ENCODE measurements at places on chromosomes 4 and X. TPM values are rescaled to one million over a fixed set of nuclear protein-coding genes. Genes with fewer than 3 reads are reported as not detected.

GRCh38 chrX:151771726-151772125 is 37.2 kb downstream of the CNGA2 start:
- DNase-seq, result no peak

- no peak for DNase-seq
Observed at GRCh38 chrX:12704706-12705105, 86.5 kb upstream of the PRPS2 start.

DNA sequence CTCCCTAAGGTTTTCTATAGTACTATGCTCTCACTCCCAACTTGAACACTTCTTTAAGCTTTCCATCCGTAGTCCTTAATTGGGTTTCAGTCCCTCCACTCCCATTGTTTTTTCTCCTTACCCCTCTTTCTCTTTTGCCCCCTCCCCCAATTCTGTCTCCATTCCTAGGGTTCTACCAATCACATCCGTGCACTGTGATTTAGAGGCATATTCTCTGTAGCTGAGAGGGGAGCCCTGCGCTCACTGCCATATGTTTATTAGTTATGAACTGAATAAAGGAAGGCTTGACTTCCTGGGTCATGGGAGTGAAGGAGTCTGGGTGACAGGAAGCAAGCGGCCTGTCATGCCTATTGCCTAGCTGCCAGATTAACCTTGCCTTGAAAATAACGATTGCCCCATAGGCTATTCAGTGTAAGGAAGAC is 471 bp downstream of the MCTS1 start:
- peak; percentile 42 for DNase-seq

DNA sequence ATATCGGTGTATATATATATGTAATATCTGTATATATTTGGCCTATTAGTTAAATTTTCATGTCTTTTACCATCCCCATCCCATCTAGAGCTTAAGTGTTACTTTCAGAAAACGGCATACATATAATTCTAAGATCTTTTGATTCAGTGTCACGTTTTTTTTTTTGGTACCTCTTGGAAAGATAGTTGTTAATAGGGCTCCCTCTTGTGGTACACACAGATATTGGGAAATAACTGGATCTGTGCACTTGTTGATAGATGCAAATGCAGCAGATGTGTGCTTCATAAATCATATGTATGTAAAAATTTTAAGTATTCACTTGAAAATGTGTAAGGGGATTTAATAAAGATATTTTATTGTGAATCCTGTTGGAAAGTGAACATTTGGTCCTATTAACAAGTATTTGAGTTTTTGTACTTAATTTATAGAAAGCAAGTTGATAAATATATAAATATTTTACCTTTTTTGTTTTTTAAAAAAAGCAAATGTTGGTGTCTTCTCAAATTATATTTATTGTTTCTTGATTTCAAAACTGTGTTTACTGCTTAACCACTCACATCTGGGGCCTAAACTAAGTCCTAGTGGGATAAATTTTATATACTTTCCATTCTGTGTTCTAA is 74.7 kb downstream of the PAQR3 start:
- DNase-seq, result no peak

GRCh38 chrX:131746491-131746968 is 202.7 kb downstream of the OR13H1 start:
- peak; percentile 89 for DNase-seq

DNA sequence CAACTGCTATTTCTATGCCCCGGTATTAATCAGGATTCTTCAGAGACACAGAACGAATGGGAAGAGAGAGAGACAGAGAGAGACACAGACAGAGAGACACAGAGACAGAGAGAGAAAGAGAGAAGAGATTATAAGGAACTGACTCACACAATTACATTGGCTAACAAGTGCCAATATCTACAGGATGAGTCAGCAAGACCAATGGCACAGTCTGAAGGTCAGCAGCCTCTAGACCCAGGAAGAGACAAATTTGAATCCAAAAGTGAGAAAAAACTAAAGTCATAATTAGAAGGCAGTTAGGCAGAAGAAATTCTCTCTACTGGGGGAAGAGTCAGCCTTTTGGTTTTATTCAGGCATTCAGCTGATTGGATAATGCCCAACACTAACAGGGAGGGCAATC is 187.3 kb downstream of the MAB21L2 start:
- DNase-seq, result no peak

- no peak for DNase-seq
Observed at GRCh38 chrX:153580700-153581386, 18.1 kb downstream of the CCNQ start.

- DNase-seq, result no peak
Observed at GRCh38 chr4:109004418-109004817, 241.6 kb upstream of the ETNPPL start.

GRCh38 chr4:78152795-78153194 is 95.7 kb downstream of the FRAS1 start:
- DNase-seq, result no peak

DNA sequence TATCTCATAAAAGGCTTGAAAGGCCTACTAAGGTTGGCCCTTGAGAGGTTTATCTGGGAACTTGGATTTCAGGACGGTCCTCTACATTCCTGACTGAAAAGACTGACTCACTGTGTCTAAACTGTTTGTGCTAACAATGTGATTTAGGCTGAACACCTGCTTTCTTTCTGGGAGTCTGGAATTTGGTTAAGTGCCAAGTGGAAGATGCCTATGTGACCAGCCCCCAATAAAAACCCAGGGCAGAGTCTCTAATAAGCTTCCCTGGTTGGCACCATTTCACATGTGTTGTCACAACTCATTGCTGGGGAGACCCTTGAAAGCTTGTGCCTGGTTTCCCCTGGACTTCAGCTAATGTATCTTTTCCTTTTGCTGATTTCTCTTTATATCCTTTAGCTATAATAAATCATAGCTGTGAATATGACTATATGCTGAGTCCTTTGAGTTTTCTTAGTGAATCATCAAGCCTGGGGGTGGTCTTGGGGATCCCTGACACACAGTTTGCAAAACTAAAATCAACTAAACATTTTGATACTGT is 55.1 kb downstream of the GPR82 start:
- no peak for DNase-seq

GRCh38 chrX:68721546-68721945 is 74.1 kb downstream of the STARD8 start:
- DNase-seq, result no peak

DNA sequence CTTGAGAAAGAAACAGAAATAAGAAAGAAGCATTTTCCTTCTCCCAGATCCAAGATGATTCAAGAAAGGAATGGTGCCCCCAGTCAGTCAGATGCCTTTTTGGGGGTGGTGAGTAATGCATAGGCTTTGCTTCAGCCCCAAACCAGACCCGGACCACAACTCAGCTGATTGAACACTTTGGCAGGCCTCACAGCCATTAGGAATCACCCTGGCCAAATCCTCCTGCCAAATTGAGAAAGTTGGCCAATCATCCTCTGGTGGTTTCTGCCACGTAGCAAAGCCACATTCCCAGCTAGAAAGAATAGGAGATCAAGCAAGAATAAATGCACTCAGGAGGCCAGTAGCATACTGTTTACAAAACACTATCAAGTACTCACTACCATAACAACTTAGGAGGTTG is 33.7 kb downstream of the FRMD7 start:
- no peak for DNase-seq

- DNase-seq, result no peak
Observed at GRCh38 chr4:132504438-132504837, 644.7 kb upstream of the PCDH10 start.

DNA sequence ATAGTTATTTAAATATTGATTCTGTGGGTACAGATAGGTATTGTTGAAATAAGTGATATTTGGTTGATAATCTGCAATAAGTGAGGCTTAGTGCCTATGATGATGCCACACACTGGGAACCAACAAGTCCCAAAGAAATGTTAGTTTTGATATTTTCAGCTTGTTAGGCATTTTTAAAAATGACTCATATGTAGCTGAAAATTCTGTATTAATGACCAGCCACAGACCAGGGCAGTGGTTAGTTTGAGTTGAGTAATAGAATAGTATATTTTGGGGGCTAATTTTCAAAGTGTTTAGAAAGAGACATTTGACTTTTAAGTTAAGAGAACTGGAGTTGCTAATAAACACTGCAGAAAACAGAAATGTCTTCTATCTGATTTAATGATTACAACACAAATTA is 9.4 kb downstream of the INTU start:
- no peak for DNase-seq

DNA sequence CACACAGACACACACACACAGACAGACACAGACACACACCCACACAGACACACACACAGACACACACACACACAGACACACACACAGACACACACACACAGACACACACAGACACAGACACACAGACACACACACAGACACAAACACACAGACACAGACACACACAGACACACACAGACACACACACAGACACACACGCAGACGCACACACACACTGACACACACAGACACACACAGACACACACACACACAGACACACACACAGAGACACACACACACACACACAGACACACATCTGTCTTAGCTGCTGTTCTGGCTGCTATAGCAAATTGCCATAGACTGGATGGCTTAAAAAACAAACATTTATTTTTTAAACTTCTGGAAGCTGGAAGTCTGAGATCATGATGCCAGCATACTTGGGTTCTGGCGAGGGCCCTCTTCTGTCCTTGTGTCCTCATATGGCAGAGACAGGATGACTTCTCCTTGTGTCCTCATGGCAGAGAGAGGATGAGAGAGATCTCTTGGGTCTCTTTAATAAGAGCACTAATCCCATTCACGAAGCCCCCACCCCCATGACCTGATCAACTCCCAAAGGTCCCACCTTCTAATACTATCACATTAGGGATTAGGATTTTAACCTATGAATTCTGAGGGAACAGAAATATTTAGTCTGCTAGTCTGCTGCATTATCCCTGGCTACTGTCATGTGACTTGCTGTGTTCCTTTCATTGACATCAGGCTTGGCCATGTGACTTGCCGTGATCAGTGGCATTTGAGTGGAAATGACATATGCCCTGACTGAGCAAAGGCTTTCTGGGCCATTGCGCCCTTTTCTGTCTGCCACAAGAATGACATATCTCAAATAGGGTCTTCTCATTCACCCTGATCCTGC is 32.7 kb upstream of the RASGEF1B start:
- DNase-seq, result no peak

GRCh38 chrX:110853610-110854009 is 58.0 kb upstream of the CHRDL1 start:
- no peak for DNase-seq

Gene SRPX
- total RNA-seq, result 11.9 TPM

Gene SHOX
- 0.06 TPM for total RNA-seq

Gene UGT2B7
- 5.2 TPM for total RNA-seq

Gene SSX4
- total RNA-seq, result not detected

Gene SLC16A2
- 0.70 TPM for total RNA-seq

Gene F11
- not detected for total RNA-seq

Gene CT55
- total RNA-seq, result not detected

Gene PABPC1L2B
- total RNA-seq, result not detected

Gene PSMD10
- 31.4 TPM for total RNA-seq

Gene CXCL8
- 1.8 TPM for total RNA-seq

Gene NAP1L2
- total RNA-seq, result 2.8 TPM

Data from left colon (tissue), 2 donors.